Activated CD4-positive, alpha-beta T cell treated with anti-CD3 and anti-CD28 coated beads, Interleukin-2, amount 10 ng/mL, durations not matched to agents 7 days and 5 days (primary cell): ENCODE measurements at places on chromosomes 2 and 18.
A peak's percentile ranks its signal among the peaks of the same experiment; 100 is the strongest.

GRCh38 chr18:51754566-51754965 lies 557.1 kb upstream of the MEX3C start:
- DNase-seq, result no peak

- no peak for DNase-seq
These were observed 287.4 kb upstream of the EPAS1 start for GRCh38 chr2:46009772-46010171.

DNA sequence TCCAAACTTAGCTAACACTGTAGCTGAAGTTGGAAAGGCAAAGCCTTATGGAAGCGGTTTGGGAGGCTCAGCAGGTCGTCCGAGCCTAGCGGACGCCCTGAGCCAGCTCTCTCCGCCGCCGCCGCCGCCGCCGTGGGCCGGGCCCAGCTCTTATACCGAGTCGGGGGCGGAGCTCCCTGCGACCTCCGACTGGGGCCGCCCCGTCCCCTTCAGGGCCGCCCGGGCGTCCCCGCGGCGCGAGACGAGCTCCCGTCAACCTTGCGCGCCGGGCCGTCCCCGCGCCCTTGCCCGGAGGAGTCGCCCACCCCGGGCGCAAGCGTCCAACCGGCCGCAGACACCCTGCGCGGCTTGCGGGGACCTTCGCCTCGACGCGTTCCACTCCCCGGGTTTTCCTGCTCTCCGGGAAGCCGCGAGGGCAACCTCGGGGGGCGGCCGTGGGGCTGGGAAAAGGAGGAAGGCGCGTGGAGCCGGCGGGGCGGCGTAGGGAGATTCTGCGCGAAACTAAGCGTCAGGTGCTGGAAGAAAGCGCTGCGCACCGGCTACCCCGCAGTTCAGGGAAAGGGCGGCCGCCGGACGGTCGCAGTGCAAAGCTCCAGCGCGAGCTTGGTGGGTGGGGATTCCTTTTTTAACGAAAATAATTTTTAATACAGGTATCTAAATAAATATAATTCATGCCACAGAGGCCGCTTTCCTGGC lies at the start of gene SLC40A1:
Gene SLC40A1, minus strand, starts transcription at position 129 of the 696 bp plus-strand sequence. CDS start 326 bp downstream, outside the sequence.
- DNase-seq, result peak; percentile 56

DNA sequence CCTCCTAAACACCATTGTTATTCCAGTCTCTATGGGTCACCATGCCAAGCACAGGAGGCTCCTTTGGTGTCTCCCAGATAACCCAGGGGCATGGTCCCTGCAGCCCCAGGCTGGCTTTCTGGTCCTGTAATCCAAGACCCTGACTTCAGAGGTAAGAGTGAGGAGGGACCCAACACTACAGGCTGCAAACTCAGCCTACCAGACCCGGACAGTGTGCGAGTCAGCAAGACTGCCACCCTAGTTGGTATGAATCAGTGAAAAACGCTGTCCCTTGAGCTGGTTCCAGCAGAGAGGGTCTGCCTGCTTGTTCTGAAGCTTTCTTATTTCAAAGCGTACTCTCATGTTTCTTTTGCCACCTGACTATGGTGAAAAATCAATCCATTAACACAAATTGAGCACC lies 47.6 kb upstream of the ZFP36L2 start:
- DNase-seq, result no peak

DNA sequence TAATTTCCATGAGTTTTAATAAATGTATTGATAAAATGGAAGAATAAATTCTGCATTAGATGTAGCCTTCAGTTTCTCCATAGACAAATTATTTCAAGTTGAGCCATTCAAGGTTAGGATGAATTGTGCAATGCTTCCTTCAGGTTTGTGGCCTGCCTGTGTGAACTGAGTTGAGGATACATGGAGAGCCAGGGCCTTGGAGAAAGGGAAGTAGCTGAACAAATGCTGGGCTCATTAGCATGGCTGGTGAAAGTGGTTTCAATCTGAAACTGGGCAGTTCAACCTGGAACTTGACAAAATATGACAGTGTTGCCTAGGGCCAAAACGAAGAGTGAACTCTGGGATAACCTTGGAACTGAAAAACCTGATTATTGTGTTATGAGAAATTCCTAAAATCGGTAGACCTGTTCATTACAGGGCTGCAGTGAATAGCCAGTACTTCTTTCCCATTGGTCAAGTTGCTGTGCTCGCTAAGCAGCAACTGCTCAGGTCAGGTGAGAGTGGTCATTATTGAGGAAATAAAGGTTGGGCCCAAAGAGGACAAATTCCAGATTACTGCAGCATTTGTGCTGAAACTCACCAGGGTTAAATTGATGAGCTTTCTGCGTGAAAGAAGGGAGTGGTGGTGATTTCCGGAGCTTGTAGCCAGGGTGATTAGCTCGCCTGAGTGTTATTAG lies 12.7 kb downstream of the INPP1 start:
- DNase-seq, result no peak

GRCh38 chr2:107028661-107029060 lies 142.7 kb upstream of the ST6GAL2 start:
- no peak for DNase-seq

- no peak for DNase-seq
These were observed 1242.4 kb upstream of the ACVR2A start for GRCh38 chr2:146602383-146602782.

DNA sequence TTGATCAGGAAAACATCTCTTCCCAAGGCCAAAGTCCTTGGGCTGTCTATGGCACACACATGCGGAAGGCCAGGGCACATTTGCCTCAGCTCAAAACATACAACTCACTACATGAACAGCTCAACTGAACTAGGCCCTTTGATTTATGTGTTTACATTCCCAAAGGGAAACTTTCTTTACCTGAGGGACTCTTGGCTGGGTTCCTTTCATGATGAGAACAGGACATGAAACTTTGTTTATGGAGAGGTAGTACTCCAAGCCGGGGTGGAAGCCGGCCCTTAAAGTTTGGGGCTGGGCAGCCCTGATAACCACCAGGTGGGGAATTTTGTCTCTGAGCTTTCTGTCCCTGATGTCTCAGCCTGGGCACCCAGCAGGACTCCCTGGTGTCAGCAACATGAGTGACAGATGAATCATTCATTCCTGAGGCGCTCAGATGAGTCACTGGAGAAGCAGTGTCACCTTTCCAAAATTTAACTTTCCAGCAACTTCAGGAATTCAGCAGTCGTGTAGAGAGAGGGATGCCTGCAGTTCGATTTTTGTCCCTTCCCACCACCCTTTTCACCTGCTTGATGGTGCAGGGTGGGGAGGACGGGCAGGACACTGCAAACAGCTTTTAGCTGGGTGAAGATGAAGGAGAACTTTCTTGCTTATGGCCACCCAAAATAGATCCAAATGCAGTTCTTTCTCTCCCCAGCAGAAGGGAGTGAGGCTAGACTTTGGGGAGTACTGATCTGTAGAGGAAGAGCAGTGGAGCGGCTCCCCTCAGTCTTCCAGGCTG lies 331.6 kb downstream of the DYSF start:
- no peak for DNase-seq

DNA sequence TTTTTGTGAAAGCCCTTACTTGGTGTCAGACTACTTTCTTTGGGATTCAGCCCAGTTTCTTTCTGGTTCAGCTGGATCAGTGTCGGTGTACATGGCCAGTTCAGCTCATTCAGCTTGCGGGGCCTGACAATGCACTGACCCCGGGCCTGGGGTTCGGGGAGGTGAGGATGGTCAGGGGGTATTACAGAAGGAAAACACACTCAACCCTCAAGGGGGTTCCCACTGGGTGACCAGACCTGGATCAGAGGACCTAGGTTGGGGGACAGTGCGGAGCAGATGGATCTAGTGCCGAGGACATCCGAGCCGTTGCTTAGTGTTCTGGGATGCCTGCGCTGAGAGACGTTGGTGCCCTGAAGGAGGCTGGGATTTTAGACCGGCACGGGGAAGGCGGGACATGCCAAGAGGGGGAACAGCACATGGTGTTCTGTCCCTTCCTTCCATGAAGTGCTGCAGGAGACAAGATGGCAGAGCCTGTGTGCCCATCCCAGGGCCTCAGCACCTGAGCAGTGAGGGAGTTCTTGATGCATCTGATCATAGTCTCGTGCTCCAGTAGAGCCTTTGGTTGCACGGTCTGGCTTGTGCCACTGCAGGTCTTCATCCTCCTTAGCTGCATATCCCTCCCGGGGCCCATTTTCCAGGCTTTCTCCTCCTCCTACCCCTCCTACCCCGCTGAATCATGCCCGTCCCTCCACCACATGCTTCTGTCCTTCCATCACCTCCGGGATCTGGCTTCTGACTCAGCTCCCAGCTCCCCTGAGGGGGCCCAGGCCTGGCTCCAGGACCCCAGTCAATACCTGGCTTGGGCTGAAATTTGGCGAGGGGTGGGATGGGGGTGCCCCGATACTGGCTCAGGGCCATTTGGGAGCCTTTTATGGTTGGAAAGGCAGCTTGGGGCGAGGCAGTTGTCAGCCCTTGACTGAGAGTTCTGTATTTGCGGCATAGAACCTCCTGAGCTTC lies 18.0 kb downstream of the SPEG start:
- no peak for DNase-seq

- DNase-seq, result no peak
These were observed 72.0 kb downstream of the KCNF1 start for GRCh38 chr2:10983711-10984110.

DNA sequence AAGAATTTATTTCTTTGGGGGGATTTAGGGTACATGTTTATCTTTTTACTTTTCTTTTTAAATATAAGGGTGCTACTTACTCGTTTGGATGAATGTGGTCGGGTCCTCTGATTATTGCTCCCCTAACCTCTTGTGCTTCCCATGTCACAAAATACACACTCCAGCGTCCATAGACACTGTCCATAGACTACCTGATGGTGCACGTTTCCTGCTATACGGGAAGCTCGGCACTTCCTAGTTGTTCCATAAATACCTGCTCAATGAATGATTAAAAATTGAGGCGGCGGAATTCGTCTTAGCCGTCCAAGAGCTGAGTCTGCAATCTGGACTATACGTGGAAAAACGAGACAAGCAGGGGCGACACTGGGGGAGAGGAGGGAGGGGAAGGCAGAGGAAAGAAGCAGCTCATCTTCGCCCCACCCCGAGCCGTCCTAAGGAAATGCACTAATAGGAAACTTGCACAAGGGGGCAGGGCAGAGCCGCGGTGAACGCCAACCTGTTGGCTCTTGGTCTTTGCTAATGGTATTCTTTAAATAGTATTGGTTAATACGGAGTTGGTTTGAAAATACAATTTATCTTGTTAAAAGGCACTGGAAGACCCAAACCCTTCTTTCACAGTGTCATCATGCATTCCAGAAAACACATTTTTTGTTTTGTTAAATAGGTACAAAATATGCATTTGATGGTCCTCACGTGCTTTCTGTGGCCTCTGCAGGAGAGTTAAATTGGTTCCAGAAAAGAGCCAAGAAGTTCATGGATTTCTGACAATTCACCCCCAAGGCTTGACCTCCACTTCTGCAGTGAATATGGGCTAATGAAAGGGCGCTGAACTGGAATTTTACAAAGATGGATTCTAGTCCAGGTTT lies 73.0 kb upstream of the KCTD1 start:
- peak; percentile 36 for DNase-seq

- DNase-seq, result no peak
These were observed 35.3 kb downstream of the MROH2A start for GRCh38 chr2:233813236-233814055.

DNA sequence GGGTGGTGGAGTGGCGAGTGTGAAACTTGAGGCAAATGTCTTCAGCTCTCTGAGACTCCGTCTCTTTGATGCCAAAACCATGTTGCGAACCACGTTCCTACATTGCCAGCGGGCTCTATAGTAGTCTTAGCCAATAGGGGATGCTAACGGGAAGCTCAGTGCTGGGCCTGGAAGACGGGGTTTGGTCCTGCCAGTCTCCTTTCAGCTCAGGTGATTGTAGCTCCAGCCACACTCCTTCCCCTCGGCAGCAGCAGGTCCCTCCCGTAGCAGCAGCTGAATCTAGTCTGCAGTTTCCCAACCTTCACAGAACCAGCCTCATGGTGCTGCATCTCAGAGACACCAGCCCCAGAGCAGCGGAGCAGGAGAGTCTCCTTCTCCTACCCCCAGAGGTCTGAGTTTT lies 109.7 kb downstream of the TFCP2L1 start:
- no peak for DNase-seq

DNA sequence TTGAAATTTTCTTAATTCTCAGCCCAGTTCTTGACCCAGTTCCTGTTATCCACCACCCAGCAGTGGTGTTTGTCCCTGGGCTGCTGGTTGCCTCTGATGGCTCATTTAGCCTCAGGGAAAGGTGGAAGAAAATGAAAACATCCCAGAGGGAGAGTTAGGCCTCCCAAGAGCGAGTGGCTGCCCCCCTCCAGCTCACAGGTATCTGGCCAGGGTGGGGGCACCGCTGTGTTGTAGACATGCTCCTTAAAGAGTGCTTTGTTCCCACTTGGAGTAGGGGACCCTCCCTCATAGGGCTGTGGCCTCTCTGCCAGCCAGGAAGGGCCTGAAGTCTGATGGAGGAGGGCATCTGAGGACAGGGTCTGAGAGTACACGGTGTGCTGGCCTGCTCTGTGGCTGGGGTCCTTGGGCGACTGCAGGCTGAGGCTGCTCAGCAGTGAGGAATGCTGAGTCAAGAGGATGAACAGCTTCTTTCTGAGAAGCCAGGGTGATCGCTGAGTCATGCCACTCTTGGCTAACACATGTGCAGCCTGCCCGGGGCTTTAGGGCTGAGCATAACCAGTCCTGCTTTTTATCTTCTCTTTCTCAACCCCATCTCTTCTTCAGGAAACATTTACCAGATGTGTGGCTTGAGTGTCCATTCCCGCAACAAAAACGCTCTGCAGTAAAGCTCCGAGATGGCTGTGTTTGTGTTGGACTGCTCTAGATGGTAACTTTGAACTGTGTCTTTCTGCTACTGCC lies 72.3 kb downstream of the IL1R2 start:
- no peak for DNase-seq

- no peak for DNase-seq
These were observed 236.3 kb upstream of the SPRED2 start for GRCh38 chr2:65668744-65669143.

DNA sequence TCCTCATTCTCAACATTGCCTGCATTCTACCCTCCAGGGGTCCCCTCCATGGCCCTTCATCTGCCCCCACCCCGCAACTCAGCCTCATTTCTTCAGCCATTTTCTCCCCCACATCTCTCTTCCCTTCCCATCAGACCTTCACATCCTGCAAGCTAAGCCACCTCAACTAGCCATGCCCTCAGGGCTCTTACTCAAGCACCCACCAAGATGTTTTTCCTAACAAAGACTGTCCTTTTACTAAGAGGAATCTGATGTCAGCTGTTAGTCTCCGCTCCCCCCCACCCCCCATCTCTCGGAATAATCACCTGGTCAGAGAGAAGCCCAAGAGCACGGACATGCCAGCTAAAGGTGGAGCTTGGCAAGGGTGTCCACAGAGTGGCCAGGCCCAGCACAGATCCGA lies 4.7 kb upstream of the CAPN10 start:
- DNase-seq, result no peak

DNA sequence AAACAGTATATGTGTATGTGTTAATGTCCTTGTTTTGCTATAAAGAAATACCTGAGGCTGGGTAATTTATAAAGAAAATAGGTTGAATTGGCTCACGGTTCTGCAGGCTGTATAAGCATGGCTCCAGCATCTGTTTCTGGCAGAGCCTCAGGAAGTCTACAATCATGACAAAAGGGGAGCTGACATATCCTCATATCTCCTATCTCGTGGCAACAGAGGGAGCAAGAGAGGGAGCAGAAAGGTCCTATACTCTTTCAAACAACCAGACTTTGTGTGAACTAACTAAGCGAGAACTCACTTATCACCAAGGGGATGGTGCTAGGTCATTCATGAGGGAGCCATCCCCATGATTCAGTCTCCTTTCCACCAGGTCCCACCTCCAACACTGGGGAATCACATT lies 13.0 kb downstream of the CALCRL start:
- no peak for DNase-seq
